ENCODE measurements at places on chromosomes 2 and 18.

DNA sequence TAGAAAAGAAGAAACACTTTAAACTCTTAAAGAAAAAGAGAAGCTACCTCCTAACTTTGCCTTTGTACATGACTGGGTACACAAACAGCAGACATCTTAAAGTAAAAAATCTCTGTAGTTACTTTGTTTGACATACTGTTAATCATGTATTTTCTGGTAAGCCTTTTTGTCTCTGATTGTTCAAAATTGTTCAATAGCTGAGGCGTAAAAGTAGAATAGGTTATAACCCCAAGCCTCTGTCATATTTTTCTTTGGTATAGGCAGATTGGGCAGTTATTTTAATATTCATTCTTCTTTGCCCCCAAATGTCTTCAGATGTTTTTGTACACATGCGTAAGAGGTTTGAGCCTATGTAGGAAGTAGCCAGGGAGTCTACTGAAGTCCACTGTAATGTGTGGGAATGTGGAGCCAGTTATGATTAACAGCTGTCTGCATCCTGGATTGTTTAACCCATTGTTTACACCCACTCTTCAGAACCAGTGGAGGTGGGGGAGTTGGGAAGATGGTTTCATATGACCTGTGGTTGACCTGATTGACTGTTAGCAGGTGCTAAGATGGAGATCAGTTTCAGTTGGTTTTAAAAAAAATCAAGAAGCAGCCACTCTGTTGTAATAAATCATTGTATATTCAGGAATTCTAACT is 150.5 kb downstream of the TANC1 start:
- DNase-seq = no peak

DNA sequence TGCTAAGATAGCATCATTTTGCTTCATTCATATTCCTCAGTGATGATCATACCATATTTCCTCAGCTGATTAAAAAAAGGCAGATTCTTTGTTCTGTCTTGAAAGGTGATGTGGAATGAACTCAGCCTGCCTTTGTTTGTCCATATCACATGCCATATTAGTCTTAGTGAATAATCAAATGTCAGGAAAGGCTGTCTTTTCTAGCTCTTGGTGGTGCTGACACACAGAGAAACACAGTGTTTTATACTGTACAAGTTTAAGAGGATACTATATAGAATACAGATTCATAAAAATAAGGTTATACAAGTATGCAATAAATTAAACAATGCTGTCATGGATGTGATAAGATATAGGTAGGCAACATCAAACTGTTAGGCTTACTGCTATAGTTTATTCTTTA is 97.1 kb upstream of the FAM98A start:
- no peak for DNase-seq

DNA sequence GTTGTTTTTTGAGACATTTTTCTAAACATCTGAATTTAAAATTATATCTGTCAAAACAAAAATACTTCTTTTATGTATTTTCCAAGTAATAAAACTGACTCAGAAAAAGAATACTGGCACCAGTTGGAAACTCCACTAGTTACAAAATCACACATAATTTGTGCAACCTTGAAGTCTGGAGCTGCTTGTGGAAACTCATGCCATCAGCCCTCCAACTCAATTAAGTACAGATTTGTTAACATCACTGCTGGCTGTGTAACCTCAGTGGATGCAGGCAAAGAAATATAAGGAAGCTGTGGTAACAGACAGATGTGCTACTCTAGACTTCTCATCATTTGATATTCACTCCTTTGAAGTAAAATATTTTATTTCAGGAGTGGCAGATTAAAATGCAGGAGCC is 30.0 kb upstream of the RAPH1 start:
- no peak for DNase-seq

DNA sequence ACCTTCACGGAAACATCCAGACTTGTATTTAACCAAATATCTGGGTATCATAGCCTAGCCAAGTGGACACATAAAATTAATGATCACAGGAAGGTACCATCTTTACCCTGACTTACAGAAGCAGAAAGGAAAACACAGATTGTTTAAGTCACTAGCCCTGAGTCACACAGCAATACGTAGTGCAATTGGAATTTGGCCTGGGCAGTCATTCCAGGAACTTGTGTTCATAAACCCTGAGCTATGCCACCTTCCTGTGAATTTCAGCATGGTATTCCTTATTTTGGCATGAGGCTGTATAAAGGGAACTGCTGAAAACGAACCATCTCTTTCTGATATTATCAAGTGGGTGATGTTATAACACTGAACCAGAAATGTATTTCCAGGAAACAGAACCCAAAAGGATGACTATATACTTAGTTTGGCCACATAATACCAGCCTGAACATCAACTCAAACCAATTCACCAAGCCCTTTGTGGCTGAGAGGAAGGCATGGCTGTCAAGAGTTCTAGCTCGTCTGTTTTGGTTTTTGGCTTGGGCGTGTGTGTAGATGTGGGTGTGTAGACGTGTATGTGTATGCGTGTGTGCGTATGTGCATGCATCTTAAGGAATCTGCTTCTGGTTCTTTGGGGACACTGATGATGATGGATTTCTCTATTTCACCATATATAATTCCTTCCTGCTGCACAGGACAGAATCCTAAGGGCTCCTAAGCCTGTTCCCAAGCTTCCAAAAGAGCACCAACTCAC is 533.4 kb upstream of the ID2 start:
- no peak for DNase-seq

DNA sequence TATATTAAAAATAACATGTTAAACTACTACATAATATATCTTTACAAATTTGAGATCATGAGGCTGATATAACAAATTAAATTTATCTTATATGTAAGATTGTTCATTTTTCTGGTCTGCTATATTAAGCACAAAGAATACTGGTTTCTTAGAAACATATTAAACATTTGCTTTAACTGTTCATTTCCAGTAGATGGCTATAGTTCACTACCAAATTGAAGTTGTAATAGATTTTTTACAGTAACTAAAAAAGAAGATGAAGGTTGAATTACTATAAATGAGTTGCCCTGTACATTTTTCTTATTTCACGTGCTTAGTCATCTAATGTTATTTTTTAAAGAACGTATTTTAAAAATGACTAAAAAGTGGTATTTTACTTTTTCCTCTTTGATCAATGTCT is 57.0 kb downstream of the ZNF407 start:
- DNase-seq = no peak

DNA sequence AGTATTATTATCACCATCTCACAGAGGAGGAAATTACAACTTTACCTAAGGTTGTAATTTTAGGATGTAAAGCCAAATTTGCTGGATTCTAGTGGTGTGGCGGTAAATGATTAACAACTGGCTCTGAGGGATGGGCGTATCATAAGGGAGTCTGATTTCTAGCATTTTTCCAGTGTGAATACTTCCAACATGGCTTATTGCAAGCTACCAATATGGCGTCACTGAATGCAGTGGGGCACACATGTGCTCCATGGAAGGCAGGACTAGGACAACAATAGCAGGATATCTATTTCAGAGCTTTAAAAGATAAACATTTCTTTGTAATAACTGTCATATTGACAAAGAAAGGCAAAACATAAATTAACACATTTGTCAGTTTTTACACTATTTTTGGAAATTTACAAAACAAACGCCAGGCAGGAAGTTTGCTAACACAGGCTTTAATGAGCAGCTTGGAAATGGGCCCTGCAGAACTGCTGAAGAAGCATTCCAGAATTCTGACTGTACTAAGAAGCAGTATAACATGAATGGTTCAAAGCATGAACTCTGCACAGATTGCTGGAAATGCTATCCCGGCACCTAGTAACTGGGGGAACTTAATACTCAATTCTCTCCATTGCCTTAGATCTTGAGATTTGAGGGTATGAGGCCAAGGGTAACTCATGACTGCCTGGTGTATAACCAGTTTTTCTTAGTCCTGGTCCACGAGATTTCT is 439.3 kb upstream of the MAP2 start:
- no peak for DNase-seq

- no peak for DNase-seq
These were observed 22.7 kb downstream of the TMEM87B start for GRCh38 chr2:112077814-112078213.

DNA sequence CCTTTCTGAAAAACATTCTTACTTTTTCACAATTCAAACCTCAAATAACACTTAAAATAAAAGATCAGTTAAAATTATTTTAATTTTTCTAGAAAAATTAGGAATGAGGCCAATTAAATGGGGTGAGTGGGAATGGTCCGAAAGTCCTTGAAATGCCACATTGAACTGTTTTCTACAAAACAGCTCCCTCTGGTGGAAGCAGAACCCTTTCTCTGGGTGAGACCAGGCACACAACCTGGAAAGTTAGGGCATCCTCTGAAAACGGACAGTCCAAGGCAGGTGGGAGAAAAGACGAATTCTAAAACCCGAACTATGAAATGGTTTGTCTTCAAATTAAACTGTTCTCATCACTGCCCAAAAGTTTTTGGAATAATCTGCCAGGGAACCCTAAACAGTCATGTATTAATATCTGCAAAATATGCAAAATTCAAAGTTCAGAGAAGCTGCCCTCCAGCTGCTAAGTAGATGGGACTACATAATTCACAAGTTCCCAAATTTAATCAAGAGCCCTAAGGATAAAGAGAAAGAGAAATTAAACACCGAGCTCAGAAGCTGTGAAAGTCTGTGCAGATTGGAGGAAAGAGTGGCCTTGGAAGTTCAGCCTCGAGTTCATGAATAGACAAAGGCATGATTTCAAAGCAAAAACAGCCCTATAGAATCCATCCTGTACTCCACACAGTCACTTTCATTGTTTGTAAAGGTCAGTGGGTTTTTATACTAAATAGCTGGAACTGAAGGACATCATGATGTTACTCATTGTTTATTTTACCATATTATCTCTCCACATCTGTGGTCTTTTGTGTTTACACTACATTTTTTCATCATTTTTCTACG is 108.3 kb downstream of the PIEZO2 start:
- DNase-seq = peak; percentile 71

All from HuH-7.5 (cell line).